Neuronal stem cell (in vitro differentiated cells): ENCODE measurements at places on chromosomes 1 and 21.

GRCh38 chr21:32949701-32950100, 76.0 kb upstream of the OLIG2 start:
- peaks cover 9% of the 10 kb centered on the region for H3K4me1 ChIP-seq
- no peak overlapping the region for H3K4me3 ChIP-seq
- no peaks in the 10 kb centered on the region for H3K36me3 ChIP-seq
- H3K27ac ChIP-seq, result no peak overlapping the region
- peaks cover 29% of the 10 kb centered on the region for H3K27me3 ChIP-seq
- no peak for DNase-seq

- H3K27me3 ChIP-seq, result no peaks in the 10 kb centered on the region
- H3K4me3 ChIP-seq, result peak within 1 kb of the TSS; percentile 97
- H3K36me3 ChIP-seq, result no peaks in the 10 kb centered on the region
- peaks cover 8% of the 10 kb centered on the region for H3K4me1 ChIP-seq
- peak within 1 kb of the TSS; percentile 17 for H3K27ac ChIP-seq
These were observed at the start of gene SCMH1 for GRCh38 chr1:41241749-41242341. SCMH1 (minus strand) TSS chr1:41242306; CDS start chr1:41186133, 56,173 bp downstream.

- no peak for DNase-seq
- H3K27ac ChIP-seq, result no peak overlapping the region
- H3K36me3 ChIP-seq, result peaks cover 15% of the 10 kb centered on the region
- H3K4me3 ChIP-seq, result no peak overlapping the region
These were observed 17.2 kb downstream of the PKN2 start for GRCh38 chr1:88701275-88701674.

GRCh38 chr1:22323141-22323845, 128.4 kb upstream of the ZBTB40 start:
- no peak overlapping the region for H3K4me3 ChIP-seq
- H3K27ac ChIP-seq, result no peak overlapping the region
- H3K27me3 ChIP-seq, result peaks cover 29% of the 10 kb centered on the region
- no peaks in the 10 kb centered on the region for H3K36me3 ChIP-seq
- no peak for DNase-seq

GRCh38 chr1:178739285-178740045, 14.4 kb downstream of the RALGPS2 start:
- H3K4me1 ChIP-seq, result no peaks in the 10 kb centered on the region
- DNase-seq, result no peak
- H3K36me3 ChIP-seq, result peaks cover 55% of the 10 kb centered on the region
- no peak overlapping the region for H3K4me3 ChIP-seq

DNA sequence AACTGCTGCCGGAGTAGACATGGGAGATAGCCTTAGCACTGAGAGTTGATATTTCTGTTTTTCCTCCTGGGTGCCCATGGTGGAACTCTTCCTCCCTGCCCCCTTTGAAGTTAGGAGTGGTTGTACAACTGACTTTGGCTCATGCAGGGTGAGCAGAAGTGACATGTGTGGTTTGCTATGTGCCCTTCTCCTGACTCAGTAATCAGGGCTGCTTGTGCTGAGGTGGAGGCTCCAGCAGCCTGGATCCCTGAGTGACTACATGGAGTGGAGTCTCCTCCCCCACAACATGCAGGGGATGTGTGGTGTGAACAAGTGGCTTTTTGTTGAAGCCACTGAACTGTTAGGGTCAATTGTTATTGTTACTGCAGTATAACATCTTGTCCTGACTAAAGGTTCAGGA, 261.6 kb downstream of the CAMTA1 start:
- DNase-seq, result no peak
- H3K4me1 ChIP-seq, result no peaks in the 10 kb centered on the region
- H3K36me3 ChIP-seq, result no peaks in the 10 kb centered on the region
- no peak overlapping the region for H3K4me3 ChIP-seq

DNA sequence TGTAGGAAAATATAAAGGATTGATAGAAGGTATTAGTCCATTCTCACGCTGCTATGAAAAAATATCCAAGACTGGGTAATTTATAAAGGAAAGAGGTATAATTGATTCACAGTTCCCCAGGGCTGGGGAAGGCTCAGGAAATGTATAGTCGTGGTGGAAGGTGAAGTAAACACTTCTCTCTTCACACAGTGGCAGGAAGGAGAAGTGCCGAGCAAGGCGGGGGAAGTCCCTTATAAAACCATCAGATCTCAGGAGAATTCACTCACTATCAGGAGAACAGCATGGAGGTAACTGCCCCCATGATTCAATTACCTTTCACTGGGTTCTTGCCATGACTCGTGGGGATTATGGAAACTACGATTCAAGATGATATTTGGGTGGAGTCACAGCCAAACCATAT, 1806.0 kb downstream of the MRPL39 start:
- H3K4me1 ChIP-seq, result no peaks in the 10 kb centered on the region
- H3K27ac ChIP-seq, result no peak overlapping the region
- H3K4me3 ChIP-seq, result no peak overlapping the region
- no peaks in the 10 kb centered on the region for H3K27me3 ChIP-seq
- no peak for DNase-seq
- no peaks in the 10 kb centered on the region for H3K36me3 ChIP-seq

DNA sequence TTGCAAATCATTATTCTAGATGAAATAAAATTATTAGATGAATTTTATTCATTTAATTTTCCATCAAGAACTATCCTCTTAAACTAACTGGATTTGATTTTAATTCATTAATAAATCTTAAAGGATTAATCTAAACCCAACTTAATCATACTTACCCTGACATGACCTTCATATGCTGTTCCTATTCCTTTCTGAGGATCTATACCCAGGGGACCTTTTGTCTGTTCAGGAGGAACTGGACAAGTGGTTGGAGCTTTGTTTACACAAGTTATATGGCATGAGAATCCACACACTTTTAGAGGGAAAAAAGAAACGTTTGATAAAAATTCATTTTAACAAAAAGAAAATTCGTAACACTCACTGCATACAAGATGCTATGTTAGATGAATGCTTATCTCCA, 95.2 kb downstream of the COQ8A start:
- no peak overlapping the region for H3K4me3 ChIP-seq
- no peaks in the 10 kb centered on the region for H3K36me3 ChIP-seq
- no peak for DNase-seq
- no peak overlapping the region for H3K27ac ChIP-seq
- H3K27me3 ChIP-seq, result no peaks in the 10 kb centered on the region
